Stimulated activated CD4-positive, alpha-beta T cell treated with anti-CD3 and anti-CD28 coated beads, Interleukin-12 subunit alpha, Interleukin-12 subunit beta, amount 100 ng/mL, for 48 hours (primary cell): ENCODE measurements at places on chromosomes 3 and 15.

DNA sequence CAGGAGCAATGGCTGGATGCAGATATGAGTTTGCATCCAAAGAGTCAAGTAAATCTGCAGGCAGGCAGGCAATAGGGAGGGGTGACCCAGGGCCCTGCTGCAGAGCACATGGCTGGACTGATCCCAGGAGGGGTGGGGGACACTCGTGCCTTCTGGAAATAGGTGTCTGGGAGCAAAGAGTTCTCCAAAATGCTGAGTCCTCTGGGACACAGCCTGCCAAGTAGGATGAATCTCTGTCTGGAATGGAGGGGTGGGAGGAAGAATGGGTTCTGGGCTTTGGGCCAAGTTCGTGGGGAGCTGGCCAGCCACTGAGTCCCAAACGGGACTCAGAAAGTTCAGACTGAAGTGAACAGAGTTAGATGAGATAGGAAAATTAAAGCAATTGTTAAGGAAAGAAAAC lies 214.5 kb downstream of the MTHFS start:
- DNase-seq: no peak

DNA sequence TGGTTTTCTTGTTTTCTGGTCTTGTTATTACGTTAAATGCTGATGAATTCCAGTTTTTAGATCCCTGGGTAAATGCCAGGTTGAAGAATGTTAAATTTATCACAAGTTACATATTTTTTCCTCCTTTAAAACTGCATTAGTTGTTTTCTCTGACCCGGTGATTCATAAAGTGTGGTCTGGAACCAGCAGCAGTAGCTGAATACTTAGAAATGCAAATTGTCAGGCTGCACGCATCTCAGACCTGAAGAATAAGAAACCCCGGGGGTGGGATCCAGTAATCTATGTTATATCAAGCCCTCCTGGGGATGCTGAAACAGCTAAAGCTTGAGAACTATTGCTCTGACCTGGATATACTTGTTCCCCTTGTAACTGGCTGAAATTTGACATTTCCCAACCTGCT lies 69.1 kb downstream of the PEX5L start:
- DNase-seq: no peak

GRCh38 chr3:46463120-46463867 lies 1.4 kb downstream of the LTF start:
- no peak for DNase-seq

- DNase-seq: no peak
These were observed 60.5 kb downstream of the TRAK1 start for GRCh38 chr3:42151596-42152168.

DNA sequence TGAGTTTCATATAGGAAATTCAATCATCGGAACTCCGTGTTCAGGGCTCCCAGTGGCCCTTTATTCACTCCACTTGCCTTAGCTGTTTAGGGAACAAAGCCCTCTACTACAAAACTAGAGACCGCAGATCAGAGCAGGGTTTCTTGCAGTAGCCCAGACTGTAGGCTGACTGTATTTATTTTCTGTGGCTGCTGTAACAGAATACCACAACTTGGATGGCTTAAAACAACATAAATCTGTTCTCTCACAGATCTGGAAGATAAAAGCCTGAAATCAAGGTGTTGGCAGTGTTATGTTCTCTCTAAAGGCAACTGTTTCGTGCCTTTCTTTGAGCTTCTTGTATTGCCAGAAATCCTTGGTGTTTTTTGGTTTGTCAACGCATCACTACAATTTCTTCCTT lies 479.0 kb downstream of the AGBL1 start:
- no peak for DNase-seq

- no peak for DNase-seq
These were observed 87.4 kb downstream of the TRIM42 start for GRCh38 chr3:140765246-140765645.

- DNase-seq: no peak
These were observed 98.3 kb downstream of the TOP2B start for GRCh38 chr3:25566358-25566920.

DNA sequence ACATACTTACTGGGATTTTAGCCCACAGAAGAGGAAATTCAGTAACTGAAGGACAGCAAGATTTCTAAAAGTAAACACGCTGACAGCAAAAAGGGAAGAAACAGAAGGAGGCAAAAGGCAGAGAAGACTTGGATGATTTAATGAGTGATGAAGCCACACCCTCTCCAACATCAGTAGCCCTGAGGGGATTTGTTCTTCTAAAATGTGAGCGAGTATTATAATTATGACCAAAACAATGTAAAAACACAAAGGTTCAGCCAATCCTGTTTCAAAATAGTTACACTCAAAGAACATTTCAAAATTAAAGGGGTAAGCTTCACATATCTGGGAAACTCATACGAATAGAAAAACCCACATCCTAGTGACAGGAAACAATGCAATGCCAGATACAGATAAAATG lies 25.0 kb downstream of the MCCC1 start:
- no peak for DNase-seq

- DNase-seq: peak; percentile 71
These were observed 17.5 kb upstream of the FANCD2 start for GRCh38 chr3:10008588-10009344.

GRCh38 chr3:69306239-69307185 lies 79.4 kb downstream of the FRMD4B start:
- DNase-seq: peak; percentile 69

GRCh38 chr3:89380016-89380415 lies 272.6 kb downstream of the EPHA3 start:
- no peak for DNase-seq

DNA sequence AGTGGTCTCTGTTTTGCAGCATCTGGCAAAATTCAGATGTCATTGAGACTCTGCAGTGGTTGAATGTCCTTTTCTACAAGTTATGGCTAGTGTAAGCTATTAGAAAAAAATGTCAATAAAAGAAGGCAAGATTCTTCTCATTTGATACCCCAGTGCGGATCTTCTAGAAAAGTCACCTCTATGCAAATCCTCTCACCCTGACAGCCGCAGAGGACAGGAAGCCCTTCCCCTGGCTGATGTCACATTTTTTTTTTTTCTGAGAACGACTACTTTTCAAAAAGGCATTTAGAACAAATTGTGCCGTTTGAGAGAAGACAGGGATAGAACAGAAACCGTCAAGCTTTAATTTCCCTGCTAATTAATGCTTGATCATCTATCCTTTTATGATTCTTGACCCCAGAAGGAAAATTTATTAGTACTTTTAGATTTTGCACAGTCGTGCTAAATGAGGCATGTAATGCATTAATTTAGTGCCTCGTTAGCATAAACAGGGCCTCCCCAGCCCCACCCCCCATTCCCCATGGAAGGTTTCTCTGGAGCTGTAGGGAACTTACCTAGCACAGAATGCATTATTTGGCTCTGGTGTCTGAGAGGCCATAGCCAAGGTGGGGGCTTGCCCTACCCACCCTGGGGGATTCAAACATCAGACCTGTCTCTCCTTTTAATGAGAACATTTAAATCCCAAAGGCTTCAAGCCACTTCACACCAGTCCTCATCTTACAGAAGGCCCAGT lies 183.8 kb downstream of the OPA1 start:
- DNase-seq: no peak

GRCh38 chr15:65395567-65396202 lies 17.9 kb upstream of the IGDCC3 start:
- no peak for DNase-seq

GRCh38 chr15:81160312-81161159 lies 26.5 kb downstream of the CFAP161 start:
- DNase-seq: no peak

- DNase-seq: no peak
These were observed 40.7 kb upstream of the LYZL4 start for GRCh38 chr3:42451116-42451515.

GRCh38 chr15:50067254-50067653 lies 51.8 kb downstream of the ATP8B4 start:
- DNase-seq: no peak

GRCh38 chr3:157793745-157794144 lies 290.5 kb upstream of the VEPH1 start:
- DNase-seq: no peak

- DNase-seq: no peak
These were observed 12.6 kb downstream of the TMEM43 start for GRCh38 chr3:14137445-14137844.

DNA sequence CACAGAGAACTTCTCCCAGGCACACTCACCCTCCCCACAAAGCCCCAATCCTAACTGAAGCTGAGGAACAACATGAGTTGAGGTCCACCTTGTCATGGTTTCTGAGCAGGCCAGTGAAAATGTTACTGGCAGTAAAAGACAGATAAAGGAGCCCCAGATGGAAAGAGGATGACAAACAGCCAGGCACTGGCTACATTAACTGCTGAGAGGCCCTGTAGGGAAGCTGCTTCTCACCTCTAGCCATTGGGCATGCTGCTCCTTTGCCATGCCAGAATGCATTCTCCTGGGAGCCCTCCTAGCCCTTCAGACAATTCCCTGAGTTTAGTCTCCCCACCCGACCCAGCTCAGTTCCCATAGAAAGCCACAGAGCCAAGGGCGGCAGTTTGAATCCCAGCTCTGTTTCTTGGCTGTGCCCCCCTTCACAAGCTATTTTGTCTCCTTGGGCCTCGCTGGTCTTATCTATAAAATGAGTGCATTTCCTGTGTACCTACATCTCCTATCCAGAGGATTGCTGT lies 60.5 kb downstream of the LMCD1 start:
- no peak for DNase-seq
